GM23338 (cell line): ENCODE measurements at places on chromosomes 1 and 21.

GRCh38 chr1:19744886-19745285 lies 54.8 kb downstream of the TMCO4 start:
- DNase-seq, result no peak

- DNase-seq, result no peak
Observed at GRCh38 chr1:153742411-153743142, 14.7 kb downstream of the INTS3 start.

- no peak for DNase-seq
Observed at GRCh38 chr1:82392513-82392912, 591.8 kb downstream of the ADGRL2 start.

GRCh38 chr21:39094087-39094780 lies 89.0 kb downstream of the PSMG1 start:
- no peak for DNase-seq

GRCh38 chr1:88976235-88976634 lies 16.2 kb downstream of the KYAT3 start:
- no peak for DNase-seq

DNA sequence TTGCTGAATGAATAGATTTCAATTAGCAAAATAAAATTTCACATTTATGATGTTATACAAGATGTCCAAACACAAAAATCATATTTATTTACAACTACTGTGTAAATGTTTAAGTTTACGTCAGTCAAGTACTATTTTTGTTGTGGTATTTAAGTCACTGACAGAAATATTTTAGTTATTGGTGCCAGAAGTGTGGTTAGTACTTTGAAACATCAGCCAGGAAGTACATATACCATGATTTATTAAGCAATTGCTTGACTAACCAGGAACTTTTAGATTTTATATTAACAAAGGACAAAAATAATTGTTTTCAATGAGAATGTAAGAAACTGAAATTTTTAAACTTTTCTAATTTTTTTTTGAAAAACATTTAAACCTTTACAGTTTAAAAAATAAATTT lies 2.4 kb upstream of the FCRL4 start:
- no peak for DNase-seq

DNA sequence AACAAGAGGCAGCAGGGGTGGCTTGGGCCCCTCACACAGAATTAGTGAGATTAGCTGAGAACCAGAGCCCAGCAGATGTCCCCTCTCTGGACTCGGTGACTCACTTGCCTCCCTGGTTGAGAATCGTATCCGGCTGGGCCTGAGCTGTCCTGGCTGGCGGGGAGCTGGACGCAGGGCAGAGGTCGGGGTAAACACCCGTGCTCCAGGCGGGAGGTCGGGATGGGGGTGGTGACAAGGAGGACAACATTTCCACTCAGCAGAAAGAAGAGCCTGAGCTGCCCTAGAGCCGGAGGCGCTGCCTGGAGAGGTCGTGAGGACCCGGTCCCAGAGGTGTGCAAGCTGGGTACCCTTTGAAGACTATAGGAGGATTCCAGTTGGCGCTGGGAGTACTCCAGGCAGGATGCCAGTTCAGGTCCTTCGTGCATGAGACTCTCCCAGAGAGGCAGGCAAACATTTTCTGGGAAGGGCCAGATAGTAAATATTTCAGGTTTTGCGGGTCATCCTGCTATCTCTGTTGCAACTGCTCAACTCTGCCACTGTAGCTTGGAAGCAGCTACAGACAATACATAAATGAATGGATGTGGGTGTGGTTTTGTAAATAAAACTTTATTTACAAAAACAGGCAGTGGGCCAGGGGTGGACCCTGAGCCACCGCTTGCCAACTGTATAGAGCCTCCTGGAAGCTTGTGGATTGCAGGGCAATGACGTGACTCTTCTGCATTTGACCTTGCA lies 116.8 kb upstream of the WNT4 start:
- DNase-seq, result no peak
